ENCODE measurements at places on chromosomes 12 and 14. TPM values are rescaled to one million over a fixed set of nuclear protein-coding genes. Genes with fewer than 3 reads are reported as not detected.
A peak's percentile ranks its signal among the peaks of the same experiment; 100 is the strongest.

- H3K4me1 ChIP-seq = peaks cover 41% of the 10 kb centered on the region
- no peaks in the 10 kb centered on the region for H3K27me3 ChIP-seq
- no peaks in the 10 kb centered on the region for H3K36me3 ChIP-seq
- peak overlapping the region; percentile 98 for H3K27ac ChIP-seq
- no peak overlapping the region for H3K4me3 ChIP-seq
Observed at GRCh38 chr12:572532-572899, 90.7 kb downstream of the NINJ2 start.

GRCh38 chr12:82981150-82981549, 294.4 kb downstream of the TMTC2 start:
- no peaks in the 10 kb centered on the region for H3K4me1 ChIP-seq
- H3K27ac ChIP-seq = no peak overlapping the region
- H3K36me3 ChIP-seq = no peaks in the 10 kb centered on the region
- H3K4me3 ChIP-seq = no peak overlapping the region

DNA sequence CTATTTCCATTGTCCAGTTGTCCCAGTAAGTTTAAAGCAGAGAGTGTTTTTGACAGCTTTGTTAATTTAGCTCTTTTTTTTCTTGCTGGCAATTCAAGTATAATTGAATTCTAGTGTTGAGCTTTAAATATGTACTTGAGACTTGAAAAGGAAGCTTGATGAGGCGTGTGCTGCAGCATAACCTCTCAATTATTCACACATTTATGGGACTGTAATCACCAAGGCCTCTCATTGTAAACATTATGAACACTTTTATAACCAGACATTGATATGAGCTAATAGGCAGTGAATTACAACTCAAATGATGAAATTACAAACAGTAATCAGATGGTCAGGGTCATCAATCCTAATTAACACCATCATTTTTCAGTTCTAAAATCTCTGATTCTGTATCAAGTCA, 378.0 kb upstream of the DDHD1 start:
- H3K4me3 ChIP-seq = no peak overlapping the region
- no peak for DNase-seq
- no peaks in the 10 kb centered on the region for H3K27me3 ChIP-seq
- no peaks in the 10 kb centered on the region for H3K4me1 ChIP-seq
- no peaks in the 10 kb centered on the region for H3K36me3 ChIP-seq

The PDZRN4 gene
- 6.1 TPM for total RNA-seq

GRCh38 chr14:103753774-103754173, 38.2 kb downstream of the ZFYVE21 start:
- no peak overlapping the region for H3K27ac ChIP-seq
- H3K4me3 ChIP-seq = no peak overlapping the region
- H3K27me3 ChIP-seq = no peaks in the 10 kb centered on the region
- no peaks in the 10 kb centered on the region for H3K36me3 ChIP-seq

DNA sequence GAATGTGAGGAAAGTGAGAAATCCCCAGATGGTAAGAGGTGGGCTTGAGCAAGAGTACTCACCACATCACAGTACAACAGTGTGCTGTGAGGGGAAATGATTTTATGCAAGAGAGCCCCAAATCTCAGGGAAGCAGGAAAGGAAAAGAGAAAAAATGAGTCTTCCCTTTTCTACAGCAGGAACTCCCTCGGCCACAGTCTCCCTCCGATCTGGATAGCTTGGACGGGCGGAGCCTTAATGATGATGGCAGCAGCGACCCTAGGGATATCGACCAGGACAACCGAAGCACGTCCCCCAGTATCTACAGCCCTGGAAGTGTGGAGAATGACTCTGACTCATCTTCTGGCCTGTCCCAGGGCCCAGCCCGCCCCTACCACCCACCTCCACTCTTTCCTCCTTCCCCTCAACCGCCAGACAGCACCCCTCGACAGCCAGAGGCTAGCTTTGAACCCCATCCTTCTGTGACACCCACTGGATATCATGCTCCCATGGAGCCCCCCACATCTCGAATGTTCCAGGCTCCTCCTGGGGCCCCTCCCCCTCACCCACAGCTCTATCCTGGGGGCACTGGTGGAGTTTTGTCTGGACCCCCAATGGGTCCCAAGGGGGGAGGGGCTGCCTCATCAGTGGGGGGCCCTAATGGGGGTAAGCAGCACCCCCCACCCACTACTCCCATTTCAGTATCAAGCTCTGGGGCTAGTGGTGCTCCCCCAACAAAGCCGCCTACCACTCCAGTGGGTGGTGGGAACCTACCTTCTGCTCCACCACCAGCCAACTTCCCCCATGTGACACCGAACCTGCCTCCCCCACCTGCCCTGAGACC, 7.8 kb downstream of the ATN1 start:
- no peak for DNase-seq
- H3K27ac ChIP-seq = no peak overlapping the region
- H3K4me3 ChIP-seq = no peak overlapping the region
- no peaks in the 10 kb centered on the region for H3K27me3 ChIP-seq
- peaks cover 21% of the 10 kb centered on the region for H3K4me1 ChIP-seq

The MBIP gene
- 22.7 TPM for total RNA-seq

DNA sequence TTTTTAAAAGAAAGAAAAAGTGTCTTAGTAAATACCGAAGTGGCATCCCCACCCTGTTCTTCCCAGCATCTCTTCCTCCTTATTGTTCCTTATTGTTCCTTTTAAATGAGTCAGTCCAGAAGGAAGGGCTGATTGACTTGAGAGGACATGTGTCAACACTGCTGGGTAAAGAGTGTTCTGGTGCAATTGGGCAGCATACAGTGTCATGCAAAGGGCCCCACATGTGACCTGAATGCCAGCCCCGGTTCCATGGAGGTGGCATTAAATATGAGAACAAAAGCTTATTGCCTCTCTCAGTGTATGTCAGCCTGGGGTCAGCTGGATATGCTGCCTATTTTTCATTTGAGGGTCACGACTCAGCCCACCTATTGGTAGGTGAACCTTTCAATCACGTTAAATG, 58.9 kb upstream of the RIC8B start:
- H3K4me3 ChIP-seq = no peak overlapping the region
- H3K27me3 ChIP-seq = no peaks in the 10 kb centered on the region
- H3K36me3 ChIP-seq = no peaks in the 10 kb centered on the region
- no peaks in the 10 kb centered on the region for H3K4me1 ChIP-seq
- DNase-seq = no peak
- H3K27ac ChIP-seq = no peak overlapping the region

The C12orf50 gene
- total RNA-seq = not detected

- H3K4me3 ChIP-seq = no peak overlapping the region
- no peak for DNase-seq
- H3K27me3 ChIP-seq = no peaks in the 10 kb centered on the region
Observed at GRCh38 chr14:94054401-94054800, 26.6 kb downstream of the DDX24 start.

GRCh38 chr12:12007001-12007712, 63.6 kb upstream of the BCL2L14 start:
- H3K27ac ChIP-seq = no peak overlapping the region
- no peak for DNase-seq
- no peaks in the 10 kb centered on the region for H3K27me3 ChIP-seq
- H3K36me3 ChIP-seq = no peaks in the 10 kb centered on the region

GRCh38 chr12:83121897-83122622, 435.4 kb downstream of the TMTC2 start:
- H3K4me3 ChIP-seq = no peak overlapping the region
- no peaks in the 10 kb centered on the region for H3K36me3 ChIP-seq
- no peaks in the 10 kb centered on the region for H3K4me1 ChIP-seq
- H3K27ac ChIP-seq = no peak overlapping the region
- no peak for DNase-seq

The KRT5 gene
- total RNA-seq = 7.6 TPM

DNA sequence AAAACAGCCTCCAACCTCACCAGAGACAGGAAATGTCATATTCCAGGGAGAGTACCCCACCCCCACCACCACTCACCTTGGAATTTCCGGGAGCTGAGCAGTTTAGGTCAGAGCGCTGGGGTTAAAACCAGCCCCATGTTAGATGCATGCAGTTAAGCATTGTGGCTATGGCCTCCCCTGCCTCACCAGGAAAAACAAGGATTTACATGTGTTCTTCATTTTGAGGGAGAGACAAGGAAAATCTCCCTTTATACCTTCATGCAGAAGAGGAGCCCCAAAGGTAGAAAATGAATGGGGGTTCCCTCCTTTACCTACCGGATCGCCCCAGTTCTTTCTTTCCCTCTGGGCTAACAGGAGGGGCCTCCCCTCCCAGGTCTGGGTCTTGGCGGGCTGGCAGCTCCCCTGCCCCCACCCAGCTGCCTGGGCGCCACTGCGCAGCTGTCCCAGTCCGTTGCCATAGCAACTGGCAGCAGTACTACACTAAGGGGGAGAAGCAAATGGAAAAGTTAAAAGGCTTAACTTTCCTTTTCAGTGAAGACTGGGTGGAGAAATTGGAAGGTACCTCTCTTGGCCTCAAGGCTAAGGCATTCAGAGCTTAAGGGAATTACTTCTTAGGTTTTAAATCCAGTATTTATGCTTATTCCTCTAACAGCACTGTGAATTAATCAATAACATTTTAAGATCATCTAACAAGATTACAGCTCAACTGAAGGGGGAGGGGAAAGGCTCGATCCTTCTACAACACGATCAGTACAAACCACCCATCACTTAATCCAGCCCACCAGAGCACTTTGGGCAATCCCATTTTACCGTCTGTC, 20.5 kb downstream of the CBX5 start:
- peak; percentile 47 for DNase-seq
- H3K27me3 ChIP-seq = no peaks in the 10 kb centered on the region
- H3K4me1 ChIP-seq = peaks cover 22% of the 10 kb centered on the region
- H3K27ac ChIP-seq = peak overlapping the region; percentile 83

The SAV1 gene
- total RNA-seq = 47.9 TPM

The C3AR1 gene
- total RNA-seq = 21.2 TPM

DNA sequence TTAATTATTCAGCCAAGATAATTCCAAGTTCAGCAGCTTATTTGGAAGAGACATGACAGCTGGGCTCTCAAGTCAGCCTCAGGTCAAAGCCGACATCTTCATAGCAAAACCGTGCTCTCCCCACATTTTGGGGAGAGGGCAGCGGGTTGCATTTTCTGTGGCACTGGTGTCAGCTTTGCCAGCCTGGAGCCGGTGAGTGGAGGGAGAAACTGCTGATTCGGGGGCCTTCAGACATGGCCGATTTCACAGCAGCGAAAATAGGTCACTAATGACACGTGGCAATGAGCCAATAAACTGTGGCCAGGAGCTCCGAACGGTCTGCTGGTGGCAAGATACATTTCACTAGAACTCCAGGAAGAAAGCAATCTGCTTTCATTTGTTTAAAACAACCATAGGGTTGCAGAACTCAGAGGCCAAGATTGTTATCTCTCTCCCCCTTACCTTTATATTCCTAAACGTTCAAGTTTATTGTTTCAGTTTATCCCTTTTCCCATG, 173.2 kb downstream of the CAND1 start:
- H3K36me3 ChIP-seq = no peaks in the 10 kb centered on the region
- H3K27ac ChIP-seq = no peak overlapping the region
- no peaks in the 10 kb centered on the region for H3K27me3 ChIP-seq
- H3K4me1 ChIP-seq = peaks cover 8% of the 10 kb centered on the region
- H3K4me3 ChIP-seq = peak overlapping the region; percentile 4
- no peak for DNase-seq

GRCh38 chr12:6208130-6208529, 7.9 kb downstream of the CD9 start:
- no peaks in the 10 kb centered on the region for H3K36me3 ChIP-seq
- H3K4me1 ChIP-seq = peaks cover 55% of the 10 kb centered on the region
- H3K4me3 ChIP-seq = no peak overlapping the region
- peak overlapping the region; percentile 72 for H3K27ac ChIP-seq
